CD4-positive, alpha-beta T cell treated with Interleukin-12 subunit alpha and Interleukin-12 subunit beta, for 1 hour (primary cell): ENCODE measurements at places on chromosomes 4 and X.
A peak's percentile ranks its signal among the peaks of the same experiment; 100 is the strongest.

GRCh38 chrX:10278716-10279115 lies 121.9 kb downstream of the CLCN4 start:
- DNase-seq: no peak

DNA sequence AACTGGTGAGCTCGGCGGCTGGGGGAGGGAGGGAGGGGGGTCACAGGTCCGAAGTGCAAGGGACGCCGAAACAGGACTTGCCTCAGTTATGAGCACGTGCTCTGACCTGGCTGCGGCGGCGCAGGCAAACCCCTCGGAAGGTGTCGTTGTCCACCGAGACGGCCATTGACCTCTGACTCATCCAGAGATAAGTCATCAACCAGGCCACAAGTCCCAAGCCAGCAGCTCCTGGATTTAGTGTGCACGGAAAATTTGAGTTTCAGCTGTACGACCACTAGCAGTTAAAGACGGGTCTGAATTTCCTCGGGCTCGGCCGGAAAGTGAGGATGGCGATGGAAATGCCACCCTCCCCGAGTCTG lies 674 bp downstream of the SH3D19 start:
- DNase-seq: no peak

DNA sequence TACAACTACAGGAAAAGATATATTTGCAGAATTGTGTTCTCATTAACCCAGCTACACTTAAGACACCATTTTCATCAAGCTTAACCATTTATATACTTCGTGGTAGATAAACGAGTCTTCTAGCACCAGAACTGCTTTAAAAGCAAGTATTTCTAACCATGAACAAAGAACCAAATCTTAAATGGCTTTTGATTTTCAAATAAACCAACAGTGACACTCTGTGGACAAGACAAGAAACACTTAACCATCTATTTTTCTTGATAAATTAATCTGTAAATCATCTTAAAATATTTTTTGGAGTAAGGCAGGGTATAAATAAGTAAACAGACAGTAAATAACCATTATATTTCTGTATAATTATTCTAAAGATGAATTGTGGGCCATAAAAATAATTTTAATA lies 10.2 kb downstream of the BEND2 start:
- no peak for DNase-seq

- no peak for DNase-seq
These were observed 93.1 kb upstream of the RBPJ start for GRCh38 chr4:26227601-26228229.

GRCh38 chr4:122118243-122118642 lies 33.9 kb upstream of the BLTP1 start:
- no peak for DNase-seq

- DNase-seq: no peak
These were observed 18.8 kb downstream of the MSANTD1 start for GRCh38 chr4:3267576-3268394.

- DNase-seq: no peak
These were observed 43.2 kb downstream of the PALLD start for GRCh38 chr4:168540086-168540485.

- DNase-seq: no peak
These were observed 52.2 kb downstream of the NALF2 start for GRCh38 chrX:69556060-69557011.

- no peak for DNase-seq
These were observed 247.7 kb downstream of the IL15 start for GRCh38 chr4:141884070-141884469.

- no peak for DNase-seq
These were observed 12.6 kb upstream of the SLC10A4 start for GRCh38 chr4:48470570-48470969.

DNA sequence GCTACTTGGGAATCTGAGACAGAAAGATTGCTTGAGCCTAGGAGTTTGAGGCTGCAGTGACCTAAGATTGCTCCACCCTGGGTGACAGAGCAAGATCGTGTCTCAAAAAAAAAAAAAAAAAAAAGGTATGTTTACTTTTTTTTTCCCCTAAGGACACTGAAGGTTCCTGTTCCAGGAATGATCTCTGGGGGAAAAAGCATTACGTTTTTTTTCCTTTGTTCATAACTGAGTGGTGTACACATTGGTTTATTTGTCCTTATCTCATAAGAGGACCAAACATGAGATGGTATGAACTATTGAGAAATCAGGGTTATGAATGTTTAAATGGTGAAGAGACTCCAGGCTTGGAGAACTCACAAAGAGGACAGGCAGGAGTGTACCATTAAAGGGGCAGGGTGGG lies 120.4 kb upstream of the IL1RAPL2 start:
- no peak for DNase-seq

GRCh38 chr4:133440404-133440803 lies 291.3 kb downstream of the PCDH10 start:
- no peak for DNase-seq

- DNase-seq: peak; percentile 7
These were observed 96.4 kb downstream of the EMCN start for GRCh38 chr4:100421361-100421978.

DNA sequence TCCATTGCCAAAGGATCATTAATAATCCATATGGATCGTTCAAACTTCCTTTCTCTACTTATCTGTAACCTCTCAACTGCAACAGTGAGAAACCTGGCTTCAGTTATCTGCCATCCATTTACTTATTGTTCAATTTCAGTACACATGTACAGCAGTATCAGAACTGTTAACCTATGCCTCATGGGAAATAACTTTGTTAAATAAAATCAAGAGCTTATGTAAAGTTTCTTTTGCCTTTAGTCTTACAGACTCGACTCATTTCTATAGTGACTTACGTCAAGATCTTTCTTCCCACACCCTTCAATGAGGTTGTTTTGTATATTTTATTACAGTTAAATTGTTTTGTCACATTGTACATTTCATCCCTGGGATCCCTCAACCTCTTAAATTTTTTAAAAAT lies 11.4 kb downstream of the UBQLN2 start:
- no peak for DNase-seq

GRCh38 chr4:178953447-178954120 lies 1511.3 kb upstream of the AGA start:
- DNase-seq: no peak

GRCh38 chr4:114383721-114384120 lies 214.9 kb upstream of the UGT8 start:
- DNase-seq: no peak

DNA sequence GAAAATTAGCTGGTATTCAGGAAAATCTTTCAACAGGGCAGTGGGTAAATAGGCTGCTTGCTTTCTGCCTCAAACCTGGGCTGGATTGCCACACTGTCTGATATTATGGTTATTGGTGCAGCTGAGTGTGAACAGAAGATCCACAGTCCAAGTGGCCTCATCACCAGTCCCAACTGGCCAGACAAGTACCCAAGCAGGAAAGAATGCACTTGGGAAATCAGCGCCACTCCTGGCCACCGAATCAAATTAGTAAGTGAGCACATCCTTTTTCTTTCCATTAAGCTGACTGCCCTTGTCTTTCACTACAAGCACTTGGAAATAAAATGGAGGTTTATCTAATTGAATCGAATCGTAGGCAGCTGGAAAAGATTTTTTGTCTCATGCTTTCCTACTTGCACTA lies 204.7 kb downstream of the TLL1 start:
- DNase-seq: no peak

DNA sequence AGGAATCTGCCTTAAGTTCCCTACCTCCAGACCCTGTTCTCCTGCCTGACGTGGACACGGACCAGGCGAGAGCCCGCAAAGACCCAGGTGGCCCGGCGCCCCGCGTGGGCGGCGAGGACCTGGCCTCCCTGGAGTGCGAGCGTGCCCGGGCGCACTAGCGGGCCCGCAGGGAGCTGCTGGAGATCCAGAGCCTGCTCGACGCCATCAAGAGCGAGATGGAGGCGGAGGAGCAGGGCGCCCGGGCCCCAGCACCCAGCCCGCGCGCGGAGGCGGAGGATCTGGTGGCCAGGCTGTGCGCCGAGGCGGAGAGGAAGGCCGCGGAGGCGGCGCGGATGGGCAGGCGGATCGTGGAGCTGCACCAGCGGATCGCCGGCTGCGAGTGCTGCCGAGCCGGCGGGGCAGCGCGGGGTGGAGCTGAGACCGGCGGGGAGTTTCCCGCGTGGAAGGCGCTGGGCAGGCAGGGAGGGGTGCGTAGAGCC lies 18.2 kb downstream of the MRFAP1 start:
- DNase-seq: peak; percentile 66

DNA sequence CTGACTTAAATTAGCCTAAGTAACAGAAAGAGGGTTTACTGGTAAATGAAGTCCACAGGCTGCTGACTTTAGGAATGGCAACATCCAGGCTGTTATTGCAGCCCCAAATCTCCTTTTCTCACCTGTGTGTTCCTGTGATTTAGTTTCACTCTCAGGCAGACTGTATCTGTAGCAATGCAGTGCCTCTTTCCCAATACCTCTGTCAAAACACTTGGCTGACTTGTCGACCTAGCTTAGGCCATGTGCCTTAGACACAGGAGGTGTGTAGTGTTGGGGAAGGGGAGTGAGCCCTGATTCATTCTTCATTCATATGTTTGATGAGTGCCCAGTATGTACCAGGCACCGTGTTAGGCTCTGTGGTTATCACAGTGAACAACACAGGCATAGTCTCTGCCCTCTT lies 46.9 kb downstream of the JADE3 start:
- no peak for DNase-seq

GRCh38 chr4:64940698-64941097 lies 531.4 kb upstream of the TECRL start:
- DNase-seq: no peak

DNA sequence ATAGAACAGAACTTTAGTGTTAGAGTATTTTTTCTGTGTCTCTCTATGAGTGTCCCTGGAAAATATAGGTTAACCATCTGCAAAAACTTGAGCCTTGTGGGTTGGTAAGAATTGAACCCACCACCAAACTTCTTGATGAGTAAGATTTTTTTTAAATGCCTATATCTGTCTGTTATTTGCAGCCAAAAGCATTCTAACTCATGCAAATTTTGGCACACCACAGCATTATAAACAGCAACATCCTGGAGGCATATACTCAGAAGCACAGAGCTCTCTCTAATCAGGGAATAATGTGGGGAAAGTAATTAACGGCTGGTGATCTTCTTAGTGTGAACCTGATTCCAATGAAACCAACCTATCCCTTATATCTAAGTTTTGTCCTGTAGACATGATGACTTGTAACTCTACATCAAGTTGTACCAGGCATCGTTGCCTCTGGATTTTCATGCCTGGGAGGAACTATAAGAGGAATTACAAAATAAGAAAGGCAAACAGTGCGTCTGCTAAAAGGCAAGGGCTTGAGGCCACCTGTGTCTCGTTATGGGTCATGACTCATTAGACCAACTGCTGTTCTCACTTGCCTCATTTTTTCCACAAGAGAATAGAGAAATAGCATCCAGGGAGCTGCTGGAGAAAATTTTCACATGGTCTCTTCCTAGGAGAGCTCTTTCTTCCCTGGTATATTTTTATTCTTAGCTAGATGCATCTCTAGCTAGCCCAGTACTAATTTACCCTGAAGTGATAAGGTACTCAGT lies 202.4 kb downstream of the CHIC2 start:
- DNase-seq: no peak

DNA sequence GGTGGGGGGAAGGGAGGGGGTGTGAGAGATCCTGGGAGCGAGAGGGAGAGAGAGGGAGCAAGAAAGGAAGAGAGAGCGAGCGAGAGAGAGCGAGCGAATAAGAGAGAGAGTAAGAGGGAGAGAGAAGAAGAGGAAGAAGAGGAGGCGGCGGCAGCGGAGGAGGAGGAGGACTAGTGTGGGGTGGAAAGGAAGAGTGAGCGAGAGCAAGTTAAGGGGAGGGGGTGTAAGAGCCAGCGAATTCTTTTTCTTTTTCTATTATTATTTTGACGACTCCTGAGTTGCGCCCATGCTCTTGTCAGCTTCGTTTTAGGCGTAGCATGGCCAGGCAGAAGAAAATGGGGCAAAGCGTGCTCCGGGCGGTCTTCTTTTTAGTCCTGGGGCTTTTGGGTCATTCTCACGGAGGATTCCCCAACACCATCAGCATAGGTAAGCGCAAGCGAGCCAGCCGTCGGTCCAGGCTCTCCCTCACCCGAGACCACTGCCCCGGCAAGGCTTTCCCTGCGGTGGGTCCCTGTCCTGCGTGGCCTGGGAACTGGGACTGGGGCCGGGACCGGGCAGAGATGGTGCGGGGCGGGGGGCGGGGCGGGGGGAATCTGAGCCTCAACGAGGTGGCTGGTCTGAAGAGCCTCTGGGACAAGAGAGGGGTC lies at the start of gene GRIA3:
TSS of gene GRIA3 (plus strand) at position 60 of the 647 bp plus-strand sequence. CDS start at position 318, 258 bp downstream.
- no peak for DNase-seq

- DNase-seq: peak; percentile 46
These were observed 33.4 kb upstream of the SRD5A3 start for GRCh38 chr4:55312489-55313101.

- DNase-seq: peak; percentile 0
These were observed at the start of gene SRPX2 for GRCh38 chrX:100643956-100644860. Gene SRPX2, plus strand, starts transcription at chrX:100644199. Its CDS starts 2,124 bp downstream, at chrX:100646323.

DNA sequence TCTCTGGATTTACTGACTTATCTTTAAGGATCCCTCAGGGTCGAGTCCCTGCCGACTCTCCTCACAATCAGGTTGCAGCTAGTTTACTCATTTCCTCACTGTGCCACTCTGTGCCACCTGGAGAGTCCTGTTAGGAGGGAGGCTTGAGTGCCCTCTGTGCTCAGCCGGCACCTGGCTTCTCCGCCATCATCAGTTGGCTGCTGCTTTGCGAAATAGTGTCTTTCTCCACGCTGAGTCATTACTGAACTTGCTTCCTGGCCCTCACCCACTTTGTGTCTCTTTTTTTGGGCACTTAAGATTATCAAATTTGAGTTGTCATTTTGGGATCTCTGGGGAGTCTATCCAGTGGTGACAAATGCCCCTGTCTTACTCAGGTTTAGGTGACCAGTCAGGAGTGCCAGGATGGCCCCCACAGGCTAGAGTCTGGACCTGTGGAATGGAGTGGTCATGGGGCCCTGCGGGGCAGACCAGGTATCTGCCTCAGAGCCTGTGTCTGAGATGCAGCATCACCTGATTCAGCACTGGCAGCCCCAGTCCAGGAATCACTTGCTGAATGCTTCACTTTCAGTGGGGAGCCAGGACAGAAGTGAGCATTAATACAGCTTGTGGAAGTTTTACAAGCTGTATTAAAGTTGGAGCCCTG lies 37.7 kb downstream of the JADE1 start:
- no peak for DNase-seq

DNA sequence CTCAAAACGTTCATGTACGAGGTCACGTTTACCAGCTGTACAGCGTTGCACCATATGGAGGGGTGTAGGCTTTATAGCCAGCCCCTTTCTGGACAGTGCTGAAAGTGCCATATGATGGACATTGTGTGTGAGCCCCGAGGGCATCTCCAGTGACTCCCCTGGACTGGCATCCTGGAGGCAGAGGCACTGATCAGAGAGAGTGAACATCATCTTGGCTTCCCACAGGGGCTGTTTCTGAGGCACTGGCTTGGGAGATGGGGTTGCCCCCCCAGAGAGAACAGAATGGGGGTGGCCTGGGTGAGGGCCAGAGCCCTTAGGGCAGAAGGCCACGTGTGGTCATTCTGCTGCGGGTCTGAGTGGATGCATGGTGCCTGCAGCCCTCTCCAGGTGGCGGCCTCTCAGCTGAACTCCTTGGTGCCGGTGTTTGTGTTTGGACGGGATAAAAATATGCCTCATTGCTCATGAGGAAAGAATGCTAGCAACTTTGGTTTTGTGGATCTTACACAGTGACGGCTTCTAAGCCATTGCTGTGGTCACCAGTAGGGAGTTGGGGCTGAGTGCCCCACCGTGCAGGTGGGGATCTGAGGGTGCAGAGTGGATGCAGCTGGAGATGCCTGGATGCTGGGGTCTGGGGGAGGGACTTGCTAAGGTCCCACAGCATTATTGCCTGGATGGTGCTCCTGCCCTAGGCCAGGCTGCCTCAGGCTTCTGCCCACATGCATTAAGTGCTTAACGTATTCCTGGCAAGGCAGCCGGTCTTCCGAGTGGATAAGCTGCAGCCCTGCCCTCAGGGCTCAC lies 3.4 kb downstream of the WFS1 start:
- no peak for DNase-seq

- no peak for DNase-seq
These were observed 92.6 kb downstream of the ASB9 start for GRCh38 chrX:15177316-15177715.
